Left lobe of liver (tissue), 2 donors: ENCODE measurements at places on chromosomes 5 and 9. TPM values are rescaled to one million over a fixed set of nuclear protein-coding genes. Genes with fewer than 3 reads are reported as not detected.

DMRTA1 gene
- 6.9 TPM for total RNA-seq

COL5A1 gene
- 2.8 TPM for total RNA-seq

PDE8B gene
- total RNA-seq: 5.5 TPM

KCNT1 gene
- not detected for total RNA-seq

ARID3C gene
- 8.8 TPM for total RNA-seq

DEPDC1B gene
- total RNA-seq: 0.23 TPM

SEMA6A gene
- 7.9 TPM for total RNA-seq

PCSK5 gene
- total RNA-seq: 3.2 TPM

GNE gene
- total RNA-seq: 94.4 TPM

SLC25A48 gene
- total RNA-seq: 5.8 TPM

C1QTNF2 gene
- total RNA-seq: not detected

OLFM1 gene
- total RNA-seq: 1.8 TPM

SIGMAR1 gene
- total RNA-seq: 139 TPM

EMB gene
- 0.81 TPM for total RNA-seq
